ENCODE measurements at places on chromosomes 3 and 15.

DNA sequence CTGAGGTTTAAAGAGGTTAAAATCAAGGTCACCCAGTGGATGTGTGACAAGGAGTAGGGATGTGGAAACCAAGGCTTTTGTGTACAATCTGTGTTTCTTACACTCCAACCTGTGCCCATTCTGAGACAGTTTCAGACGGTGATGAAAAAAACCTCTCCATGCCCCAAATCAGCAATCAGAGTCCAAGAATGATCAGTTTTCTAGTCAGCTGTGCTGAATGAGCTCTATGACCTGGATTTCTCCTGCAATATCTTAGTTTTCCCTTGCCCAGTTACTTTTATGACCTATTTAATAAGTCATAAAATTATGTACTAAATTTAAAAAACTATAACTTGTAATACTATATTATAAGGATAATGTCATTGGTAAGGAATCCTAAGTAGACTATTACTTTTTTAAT, 37.5 kb upstream of the CBLB start:
- DNase-seq: no peak

DNA sequence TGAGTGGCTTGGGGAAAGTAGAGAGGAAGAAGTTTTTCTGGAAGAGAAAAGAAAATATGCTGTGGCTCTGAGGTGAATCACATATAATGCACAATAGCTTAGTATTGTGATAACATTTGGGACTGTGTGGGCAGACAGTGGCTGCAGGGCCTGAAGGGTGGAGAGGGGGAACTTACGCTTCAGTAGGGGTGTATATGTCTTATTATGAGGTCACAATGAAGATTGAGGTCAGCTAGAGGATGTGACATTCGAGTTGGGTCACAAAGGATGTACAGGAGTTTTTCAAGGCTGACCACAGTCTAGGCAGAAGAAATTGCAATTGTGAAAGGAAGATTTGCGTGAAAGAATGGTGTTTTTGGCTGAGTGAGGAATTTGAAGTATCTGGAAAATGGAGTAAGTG, 414.8 kb downstream of the LPP start:
- no peak for DNase-seq

DNA sequence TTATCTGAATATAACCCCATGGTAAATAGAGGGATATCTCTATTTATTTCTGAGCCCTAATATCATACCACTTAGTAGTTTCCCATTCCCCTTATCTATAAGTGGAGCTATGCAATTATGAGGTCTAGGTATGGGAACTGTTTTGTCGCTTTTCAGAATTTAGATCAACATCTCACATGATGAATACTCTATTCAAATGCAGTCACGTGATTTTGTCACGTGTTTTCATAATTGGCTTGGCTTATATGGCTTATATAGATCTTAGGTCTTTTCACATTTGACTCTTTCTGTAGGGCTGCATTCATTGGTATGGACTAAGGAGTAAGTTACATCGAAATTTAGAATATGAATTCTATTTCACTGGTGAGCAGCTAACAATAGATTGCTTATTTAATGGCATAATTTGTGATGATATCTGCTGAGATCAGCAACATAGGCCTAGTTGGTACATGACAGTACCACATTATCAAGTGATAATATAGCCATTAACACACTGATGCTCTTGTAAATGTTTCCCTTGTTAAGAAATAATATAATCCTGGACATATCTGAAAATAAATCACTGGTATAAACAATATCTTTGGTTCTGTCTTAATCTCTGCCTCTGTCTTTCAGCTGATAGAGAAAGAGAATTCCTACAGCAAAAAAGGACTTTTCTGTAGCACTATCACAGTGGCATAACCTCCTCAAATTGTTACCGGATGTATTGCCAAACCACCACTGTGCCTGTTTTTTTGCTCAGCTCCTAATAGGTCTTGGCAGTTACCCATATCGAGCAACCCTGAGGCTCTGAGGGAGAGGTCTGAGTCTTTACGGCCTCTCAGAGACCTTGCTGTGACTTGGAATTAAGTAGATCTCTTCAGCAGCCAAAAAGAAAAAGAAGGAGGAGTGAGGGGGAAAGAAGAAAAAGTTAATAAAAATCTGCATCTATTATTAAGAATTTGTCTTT, 357.1 kb downstream of the ZPLD1 start:
- no peak for DNase-seq

DNA sequence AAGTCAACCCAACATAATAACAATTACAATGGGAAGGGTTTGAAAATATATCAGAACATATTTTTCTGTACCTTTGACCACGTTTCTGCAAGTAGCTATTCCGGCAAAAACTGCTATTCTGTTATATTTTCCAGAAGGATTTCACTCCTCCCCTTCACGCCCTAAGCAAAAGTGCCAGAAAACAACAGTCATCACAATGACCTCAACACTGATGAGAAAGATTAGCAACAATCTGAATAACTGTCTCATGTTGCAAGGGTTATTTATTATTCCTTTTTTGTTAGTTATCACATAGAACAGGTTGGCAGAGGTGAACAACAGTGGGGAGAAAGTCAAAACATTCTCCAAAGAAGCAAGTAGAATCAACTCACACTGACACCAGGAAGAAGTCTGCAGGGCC, 269.4 kb upstream of the ARRDC4 start:
- DNase-seq: no peak

- no peak for DNase-seq
Measured at GRCh38 chr15:40445421-40445922, 4.7 kb downstream of the BAHD1 start.

GRCh38 chr3:152710549-152710948, 124.4 kb upstream of the P2RY1 start:
- DNase-seq: no peak

DNA sequence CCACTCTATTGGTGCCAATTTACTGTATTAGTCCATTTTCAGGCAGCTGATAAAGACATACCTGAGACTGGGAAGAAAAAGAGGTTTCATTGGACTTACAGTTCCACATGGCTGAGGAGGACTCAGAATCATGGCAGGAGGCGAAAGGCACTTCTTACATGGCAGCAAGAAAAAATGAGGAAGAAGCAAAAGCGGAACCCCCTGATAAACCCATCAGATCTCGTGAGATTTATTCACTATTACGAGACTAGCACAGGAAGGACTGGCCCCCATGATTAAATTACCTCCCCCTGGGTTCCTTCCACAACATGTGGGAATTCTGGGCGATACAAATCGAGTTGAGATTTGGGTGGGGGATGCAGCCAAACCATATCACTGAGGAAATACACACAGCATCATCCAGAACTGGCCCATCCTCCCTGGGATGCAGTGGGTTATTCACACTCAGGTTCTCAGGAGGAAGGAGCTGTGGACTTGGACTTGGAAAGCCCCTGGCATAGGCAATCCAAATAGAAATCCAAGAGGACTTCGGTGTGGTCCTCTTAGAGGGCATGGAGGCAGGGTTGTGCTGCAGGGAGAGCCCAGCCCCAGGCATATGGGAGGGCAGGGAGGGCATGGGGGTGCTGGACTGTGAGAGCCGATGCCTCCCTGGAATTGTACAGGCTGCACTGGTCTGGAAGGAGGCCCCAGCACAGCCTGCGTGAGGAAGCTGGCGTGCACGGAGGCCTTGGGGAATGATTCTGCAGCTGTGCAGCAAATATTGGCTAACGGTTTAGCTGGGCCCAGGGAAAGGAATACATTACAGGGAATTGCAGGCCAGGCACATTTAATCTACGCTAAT, 62.9 kb downstream of the EFCAB12 start:
- no peak for DNase-seq

DNA sequence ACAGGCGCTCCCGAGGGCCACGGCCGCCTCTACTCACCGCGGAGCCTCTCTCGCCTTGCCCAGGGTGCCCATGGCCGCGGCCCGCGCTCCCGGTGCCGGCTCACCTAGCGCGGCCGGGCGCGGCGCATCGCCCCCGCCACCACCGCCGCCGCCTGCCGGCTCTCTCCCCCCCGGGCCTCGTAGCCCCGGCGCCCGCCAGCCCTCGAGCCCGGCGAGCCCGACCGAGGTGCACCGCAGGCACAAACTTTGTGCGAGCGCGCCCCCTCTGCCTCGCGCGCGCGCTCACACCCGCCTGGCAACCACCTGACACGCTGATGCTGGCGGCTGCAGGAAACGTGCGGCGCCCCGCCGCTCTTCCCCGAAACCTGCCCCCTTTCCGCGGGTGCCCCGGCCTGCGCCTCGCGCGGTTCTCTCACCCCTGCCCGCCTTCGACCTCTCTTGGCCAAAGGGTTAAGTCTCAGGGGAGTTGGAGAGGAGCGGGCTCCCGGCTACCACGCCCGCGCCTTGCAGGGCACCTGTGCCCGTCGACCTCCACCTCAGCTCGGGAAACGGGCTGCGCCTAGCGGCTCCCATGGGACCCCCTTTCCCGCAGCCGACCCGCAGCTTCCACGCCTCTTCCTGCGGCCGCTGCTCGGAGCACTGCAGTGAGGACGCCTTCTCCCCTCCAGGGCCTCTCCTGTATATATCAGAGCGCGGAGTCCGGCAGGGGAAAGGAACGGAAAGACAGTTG, at the start of gene RASGRP1:
Gene RASGRP1, minus strand, starts transcription at position 258 of the 730 bp plus-strand sequence. Its CDS starts 186 bp downstream, at position 72.
- peak; percentile 73 for DNase-seq

- DNase-seq: no peak
Measured at GRCh38 chr3:39668420-39668819, 141.0 kb upstream of the MYRIP start.

DNA sequence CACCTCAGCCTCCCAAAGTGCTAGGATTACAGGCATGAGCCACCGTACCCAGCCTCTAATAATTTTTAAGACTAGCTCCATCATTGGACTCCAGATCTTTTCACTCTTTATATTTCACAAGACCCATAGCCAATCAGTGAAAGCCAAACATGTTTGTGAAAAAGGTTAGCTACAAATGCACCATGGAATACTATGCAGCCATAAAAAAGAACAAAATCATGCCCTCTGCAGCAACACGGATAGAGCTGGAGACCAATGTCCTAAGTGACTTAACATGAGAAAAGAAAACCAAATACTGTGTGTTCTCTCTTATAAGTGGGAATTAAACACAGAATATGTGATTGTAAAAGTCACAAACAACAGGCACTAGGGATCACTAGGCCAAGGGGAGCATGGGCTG, 3.2 kb downstream of the SCAPER start:
- DNase-seq: no peak

DNA sequence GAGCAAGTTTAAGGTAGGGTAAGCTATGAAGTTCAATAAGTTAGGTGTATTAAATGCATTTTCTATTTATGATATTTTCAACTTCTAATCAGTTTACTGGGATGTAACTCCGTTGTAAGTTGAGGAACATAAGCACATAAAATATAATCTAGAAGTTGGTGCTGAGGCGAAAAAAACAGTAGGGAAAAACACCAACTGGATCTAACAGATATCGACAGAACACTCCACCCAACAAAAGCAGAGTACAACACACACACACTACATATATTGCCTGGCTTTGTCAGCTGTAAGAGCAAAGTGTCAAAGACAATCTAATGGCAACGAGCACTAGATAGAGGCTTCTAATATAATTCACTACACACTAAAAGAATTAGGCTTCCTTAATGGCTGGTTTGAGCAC, 8.4 kb downstream of the PIK3R4 start:
- DNase-seq: no peak

DNA sequence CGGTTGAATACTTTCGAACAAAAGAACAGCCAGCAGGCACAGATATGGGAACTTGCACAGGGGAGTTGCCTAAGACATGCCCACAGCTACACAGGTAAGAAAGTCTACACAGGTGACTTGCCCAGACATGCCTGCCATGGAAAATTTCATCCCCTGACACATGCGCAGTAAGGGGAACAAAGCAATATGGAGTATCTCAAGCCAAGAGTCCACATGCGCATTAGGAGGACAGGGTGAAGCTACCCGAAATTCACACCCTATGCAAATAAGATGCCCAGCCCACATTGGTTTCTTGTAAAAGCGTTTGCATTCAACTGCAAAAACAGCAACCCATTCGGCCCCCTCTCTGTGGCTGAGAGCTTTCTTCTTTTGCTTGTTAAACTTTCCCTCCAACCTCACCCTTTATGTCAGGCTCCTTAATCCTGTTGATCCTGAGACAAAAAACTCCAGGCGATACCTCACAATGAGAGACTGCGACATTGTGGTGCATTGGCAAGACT, 49.3 kb upstream of the TRPM1 start:
- no peak for DNase-seq

- no peak for DNase-seq
Measured at GRCh38 chr3:193554811-193555210, at the start of gene ATP13A4. TSS of gene ATP13A4 (minus strand) at chr3:193554895. CDS start at chr3:193554799, 96 bp downstream.

GRCh38 chr3:162302983-162303624, 806.5 kb downstream of the OTOL1 start:
- DNase-seq: no peak

DNA sequence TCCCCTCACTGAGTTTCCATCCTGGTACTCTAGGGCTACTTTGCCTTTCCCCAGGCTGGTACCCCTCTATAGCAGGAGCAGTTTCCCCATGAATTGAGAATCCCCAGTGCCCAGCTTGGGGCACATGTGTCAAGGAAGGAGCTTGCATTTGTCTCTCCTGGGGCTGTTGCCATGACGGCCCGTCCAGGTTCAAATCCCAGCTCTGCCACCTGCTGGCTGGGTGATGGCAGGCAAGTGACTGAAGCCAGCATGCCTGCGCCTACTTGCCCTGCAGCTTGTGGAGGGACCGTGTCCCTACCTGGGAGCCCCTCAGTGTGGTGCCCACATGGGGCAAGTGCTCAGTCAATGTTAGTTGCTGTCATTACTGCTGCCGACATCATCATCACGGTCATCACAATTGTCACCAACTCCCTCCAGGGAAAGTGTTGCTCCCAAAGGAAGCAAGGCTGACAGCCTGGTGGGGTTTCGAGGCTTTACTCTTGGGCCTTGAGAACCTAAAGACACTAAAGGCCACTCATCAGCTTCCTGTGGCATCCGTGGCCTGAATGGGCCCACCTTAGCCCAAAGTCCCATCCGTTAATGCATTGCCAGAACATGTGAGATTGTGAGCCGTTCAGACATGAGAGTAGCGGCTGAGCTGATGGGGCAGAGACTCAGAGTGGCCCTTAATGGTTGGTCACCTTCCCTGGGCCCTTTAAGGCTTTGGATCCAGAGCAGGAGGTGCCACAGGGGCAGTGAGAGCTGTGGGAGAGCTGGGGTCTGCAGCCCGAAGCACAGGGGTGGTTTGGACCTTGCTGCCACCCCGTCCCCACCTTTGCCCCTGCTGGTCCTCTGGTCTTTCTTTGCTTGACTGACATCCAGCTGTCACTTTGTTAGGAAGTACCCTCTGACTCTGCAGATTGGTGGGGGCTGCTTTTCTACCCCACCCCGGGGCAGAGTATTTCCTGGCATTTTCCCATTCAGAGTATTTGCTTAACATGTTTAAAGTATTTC, 144.4 kb downstream of the DNAJB8 start:
- DNase-seq: peak; percentile 46

GRCh38 chr3:79063624-79064023, 704.2 kb downstream of the ROBO1 start:
- DNase-seq: no peak

DNA sequence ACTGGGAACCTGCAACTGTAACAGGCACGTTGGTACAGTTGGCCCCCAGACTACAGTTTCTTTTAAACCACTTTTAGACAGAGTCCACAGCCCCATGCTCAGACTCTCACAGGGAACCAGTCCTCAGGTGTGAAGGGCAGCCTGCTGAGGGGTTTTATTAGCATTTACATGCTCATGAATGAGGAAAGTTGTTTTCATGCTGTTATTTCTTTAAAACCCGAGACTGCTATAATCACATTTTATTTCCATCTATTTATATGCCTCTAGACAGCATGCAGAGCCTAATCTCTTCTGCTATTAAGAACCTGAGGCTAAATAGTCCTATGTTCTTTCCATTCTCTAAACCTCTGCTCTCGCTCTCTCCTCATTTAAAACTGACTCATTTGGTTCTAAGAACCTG, 26.3 kb upstream of the FSIP1 start:
- DNase-seq: no peak

- DNase-seq: no peak
Measured at GRCh38 chr3:135908225-135908624, 57.3 kb upstream of the PPP2R3A start.

GRCh38 chr3:180860180-180860858, 52.2 kb upstream of the FXR1 start:
- no peak for DNase-seq

Measured in effector CD8-positive, alpha-beta T cell (primary cell).